Hematopoietic multipotent progenitor cell treated with erythropoietin and hydrocortisone succinate and interleukin-3 and kit ligand, for 8 days (in vitro differentiated cells): ENCODE measurements at places on chromosomes 2 and 18.

DNA sequence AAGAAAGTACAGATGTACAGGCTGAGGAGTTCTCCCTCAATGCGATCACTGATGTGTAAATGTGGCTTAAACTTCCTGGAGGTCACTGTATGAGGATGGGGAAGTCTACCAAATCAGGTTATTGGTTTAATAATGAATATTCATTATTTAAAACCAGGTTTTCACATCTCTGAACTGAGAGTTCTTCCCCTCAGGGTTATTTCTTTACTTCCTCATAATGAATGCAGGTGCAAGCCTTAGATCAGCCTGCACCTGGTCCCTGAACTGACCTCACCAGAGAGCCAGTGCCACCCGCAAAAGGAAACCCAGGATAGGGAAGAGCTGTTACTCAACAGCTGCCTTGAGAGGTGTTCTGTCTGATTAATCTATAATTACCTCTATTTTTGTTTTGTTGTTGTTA, 369.0 kb downstream of the EPHA4 start:
- DNase-seq, result no peak

- no peak for DNase-seq
These were observed 59.9 kb upstream of the LRPPRC start for GRCh38 chr2:44055664-44056063.

- DNase-seq, result no peak
These were observed 211.7 kb upstream of the LRATD1 start for GRCh38 chr2:14420851-14421250.

GRCh38 chr2:157334335-157334734, 8.7 kb upstream of the ERMN start:
- no peak for DNase-seq

DNA sequence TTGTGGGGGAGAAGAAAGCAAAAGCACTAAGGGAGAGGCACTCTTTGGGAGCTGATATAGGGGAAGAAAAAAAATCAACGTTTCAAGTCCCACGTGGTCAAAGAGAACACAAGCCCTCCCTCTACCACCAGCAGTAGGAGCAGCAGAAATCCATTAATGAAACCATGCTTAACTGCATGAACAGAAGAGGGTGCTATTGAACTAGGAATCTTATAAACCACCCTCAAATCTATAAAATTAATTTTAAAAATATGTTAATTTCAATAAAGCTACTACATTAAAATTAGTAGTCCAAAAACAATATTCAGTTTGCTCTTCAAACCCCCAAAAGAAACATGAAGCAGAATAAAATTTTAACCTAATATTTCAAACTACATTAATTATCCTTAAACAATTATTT, 147.8 kb downstream of the TMEM18 start:
- peak; percentile 50 for DNase-seq

GRCh38 chr18:37769826-37770225, 204.2 kb upstream of the CELF4 start:
- no peak for DNase-seq

DNA sequence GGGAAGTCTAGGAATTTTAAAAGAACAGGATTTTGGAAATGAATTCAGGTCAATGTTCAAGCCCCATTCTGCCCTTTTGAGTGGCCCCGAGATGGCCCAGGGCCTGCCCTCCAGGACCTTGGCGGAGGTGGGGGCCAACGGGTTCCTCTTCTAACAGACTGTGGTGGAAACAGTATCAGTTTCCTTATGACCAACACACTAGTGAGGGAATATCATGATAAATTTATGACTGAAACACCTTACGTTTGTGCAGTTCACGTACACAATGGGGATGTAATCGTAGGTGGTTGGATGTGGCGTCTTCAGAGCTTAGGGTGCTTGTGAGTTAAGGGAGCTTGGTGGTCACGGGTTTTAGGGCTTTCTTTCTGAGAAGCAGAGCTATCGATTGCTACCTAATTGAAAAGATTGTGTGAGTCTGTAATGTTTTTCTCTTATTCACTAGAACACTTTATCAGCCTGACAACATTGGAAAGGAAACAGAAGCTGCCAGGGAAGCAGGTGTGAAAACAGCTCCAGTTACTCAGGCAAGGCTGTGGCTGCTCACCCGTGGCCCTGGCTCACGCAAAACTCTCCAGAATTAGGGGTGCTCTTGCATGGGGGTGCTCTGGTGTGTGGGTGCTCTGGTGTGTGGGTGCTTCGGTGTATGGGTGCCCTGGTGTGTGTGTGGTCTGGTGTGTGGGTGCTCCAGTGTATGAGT, 165.3 kb downstream of the SNTG2 start:
- DNase-seq, result no peak

GRCh38 chr2:226352941-226353560, 446.6 kb downstream of the IRS1 start:
- DNase-seq, result no peak

GRCh38 chr18:22830511-22830910, 102.6 kb upstream of the RBBP8 start:
- DNase-seq, result no peak

DNA sequence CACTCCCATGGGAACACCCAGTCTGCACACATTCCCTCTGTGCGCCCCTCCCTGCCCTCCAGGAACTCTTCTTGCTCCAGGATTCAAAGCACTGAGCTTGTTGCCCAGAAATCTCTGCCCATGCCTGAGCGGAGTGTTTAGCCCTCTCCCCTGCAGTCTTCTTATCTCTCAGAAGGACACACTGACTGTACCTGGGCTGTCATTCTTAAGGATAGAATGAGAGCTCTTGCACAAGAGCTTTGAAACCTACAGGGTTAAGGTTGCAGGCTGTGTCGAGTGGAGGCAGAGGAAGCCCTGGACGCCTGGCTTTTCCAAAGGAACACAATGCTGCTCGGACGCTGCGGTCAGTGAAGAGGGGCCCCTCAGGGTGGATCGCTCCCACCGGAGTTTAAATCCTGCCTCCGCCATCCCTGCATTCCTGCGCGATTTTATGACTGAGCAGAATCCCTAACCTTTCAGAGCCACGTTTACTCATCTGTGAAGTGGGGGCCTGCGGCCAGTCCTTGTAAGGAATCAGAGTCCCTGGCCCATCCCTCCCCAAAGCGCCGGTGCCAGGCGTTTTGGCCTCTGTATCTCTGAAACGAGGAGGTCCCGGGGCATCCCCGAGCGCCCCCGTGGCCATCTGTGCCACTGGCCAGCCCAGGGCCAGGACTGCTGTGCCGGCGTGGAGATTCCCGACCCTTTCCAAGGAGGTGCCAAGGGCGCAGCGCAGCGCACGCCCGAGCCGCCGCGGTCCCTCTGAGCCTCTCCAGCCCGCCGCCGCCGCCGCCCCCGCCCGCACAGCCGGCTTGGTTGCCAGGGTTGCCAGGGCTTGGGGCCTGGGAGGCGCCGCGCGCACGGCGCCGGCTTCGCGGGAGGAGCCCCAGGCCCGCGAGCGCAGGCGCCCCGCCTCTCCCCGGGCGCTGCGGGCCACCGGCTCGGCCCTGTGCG, 58.9 kb downstream of the FAM168B start:
- DNase-seq, result no peak

GRCh38 chr18:69208545-69208944, 192.1 kb upstream of the DOK6 start:
- DNase-seq, result no peak

DNA sequence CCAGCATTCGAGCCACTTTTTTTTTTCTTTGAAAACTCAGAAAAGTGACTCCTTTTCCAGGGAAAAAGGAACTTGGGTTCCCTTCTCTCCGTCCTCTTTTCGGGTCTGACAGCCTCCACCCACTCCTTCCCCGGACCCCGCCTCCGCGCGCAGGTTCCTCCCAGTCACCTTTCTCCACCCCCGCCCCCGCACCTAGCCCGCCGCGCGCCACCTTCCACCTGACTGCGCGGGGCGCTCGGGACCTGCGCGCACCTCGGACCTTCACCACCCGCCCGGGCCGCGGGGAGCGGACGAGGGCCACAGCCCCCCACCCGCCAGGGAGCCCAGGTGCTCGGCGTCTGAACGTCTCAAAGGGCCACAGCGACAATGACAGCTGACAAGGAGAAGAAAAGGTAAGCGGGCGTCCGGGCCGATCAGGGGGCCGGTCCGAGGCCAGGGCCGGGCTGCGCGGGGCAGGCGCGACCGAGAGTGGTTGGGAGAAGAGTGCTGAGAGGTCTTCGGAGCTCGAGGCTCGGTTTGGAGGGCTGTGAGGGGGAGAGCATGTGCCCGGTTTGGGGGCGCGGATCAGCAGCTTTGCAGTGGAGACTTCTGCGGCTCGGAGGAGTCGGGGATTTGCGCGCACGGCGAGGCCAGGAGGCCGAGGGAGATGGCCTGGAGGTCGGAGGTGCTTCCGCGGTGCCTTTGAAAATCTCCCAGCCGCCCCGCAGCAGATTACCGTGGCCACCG, 502 bp downstream of the EPAS1 start:
- no peak for DNase-seq

DNA sequence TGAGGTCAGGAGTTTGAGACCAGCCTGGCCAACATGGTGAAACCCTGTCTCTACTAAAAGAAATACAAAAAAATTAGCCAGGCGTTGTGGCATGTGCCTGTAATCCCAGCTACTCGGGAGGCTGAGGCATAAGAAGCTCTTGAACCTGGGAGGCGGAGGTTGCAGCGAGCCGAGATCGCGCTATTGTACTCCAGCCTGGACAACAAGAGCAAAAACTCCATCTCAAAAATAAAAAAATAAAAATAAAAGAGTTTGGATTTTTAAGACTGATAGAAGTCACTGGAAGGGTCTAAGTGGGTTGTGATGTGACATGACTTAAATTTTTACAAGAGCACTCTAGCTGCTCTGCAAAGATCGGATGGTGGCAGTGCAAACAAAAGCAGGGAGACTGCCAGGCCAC, 15.9 kb downstream of the KCNK3 start:
- DNase-seq, result no peak

DNA sequence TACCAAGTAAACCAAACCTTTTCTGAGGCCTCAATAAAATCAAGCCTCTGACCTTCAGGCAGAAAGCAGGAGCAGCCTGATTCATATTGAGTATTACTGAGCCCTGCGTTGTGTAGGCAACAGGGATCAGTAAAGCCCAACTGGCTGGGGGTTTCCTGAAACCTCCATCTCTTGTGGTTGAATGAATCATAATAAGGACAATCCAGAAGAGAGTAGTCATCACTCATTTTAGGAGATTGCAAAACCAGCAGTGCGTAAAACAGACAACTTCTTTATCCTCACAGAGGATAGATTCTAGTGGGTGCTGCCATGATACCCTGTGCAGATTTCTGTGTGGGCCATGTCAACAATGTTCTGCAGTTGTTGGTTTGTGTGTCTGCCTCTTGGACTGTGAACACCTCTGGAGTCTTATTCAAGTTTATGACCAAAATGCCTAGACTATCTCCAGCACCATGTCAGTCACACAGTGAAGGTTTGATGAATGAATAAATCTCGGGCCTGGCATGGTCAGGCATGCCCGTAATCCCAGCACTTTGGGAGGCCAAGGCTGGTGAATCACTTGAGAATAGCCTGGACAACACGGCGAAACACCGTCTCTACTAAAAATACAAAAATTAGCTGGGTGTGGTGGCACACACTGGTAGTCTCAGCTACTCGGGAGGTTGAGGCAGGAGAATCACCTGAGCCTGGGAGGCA, 51.8 kb upstream of the RAB27B start:
- DNase-seq, result no peak

DNA sequence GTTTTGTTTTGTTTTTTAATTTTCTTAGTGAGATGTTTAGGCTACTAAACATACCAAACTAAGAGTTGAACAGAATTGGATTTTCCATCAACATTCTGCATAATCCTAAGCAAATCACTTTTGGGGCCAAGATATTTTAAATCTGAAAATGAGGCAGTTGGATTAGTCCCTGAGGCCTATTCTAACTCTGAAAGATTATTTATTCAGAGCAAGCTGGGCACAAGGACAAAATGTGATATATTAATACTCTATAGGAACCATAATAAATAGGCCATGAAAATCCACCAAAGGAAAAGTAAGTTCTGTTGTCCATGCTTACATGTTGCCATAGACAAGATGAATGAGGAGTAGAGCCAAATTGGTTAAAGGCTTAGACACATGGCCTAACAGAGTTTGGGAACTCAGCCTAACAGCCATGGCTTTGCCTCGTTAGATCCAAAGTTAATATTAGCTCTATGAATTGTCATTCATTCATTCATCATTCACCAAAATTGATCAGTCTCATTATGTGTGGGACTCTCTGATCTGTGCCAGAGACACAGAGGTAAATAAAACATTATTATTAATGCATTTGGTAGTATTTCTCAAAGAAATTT, 183.5 kb downstream of the SCG2 start:
- DNase-seq, result no peak

GRCh38 chr2:238924032-238924431, 76.1 kb downstream of the TWIST2 start:
- DNase-seq, result no peak

DNA sequence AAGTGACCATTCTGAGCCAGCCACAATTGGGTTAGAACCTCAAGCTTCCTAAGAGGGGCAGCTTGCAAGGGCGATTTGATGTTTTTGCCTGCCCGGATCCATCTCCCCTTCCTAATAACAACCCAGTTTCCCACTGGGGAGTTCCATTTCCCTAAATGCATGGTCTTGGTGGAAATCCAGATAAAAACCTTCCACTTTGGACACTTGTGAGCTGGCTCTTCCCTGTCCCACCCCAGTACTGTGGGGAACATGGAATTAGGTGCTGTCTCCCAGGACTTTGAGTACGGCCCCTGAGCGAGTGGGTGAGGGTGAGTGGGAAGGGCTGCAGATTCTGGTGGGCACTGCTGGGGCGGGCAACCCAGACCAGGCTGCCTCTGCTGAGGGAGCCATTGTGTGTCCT, 122.3 kb downstream of the DDX1 start:
- no peak for DNase-seq

DNA sequence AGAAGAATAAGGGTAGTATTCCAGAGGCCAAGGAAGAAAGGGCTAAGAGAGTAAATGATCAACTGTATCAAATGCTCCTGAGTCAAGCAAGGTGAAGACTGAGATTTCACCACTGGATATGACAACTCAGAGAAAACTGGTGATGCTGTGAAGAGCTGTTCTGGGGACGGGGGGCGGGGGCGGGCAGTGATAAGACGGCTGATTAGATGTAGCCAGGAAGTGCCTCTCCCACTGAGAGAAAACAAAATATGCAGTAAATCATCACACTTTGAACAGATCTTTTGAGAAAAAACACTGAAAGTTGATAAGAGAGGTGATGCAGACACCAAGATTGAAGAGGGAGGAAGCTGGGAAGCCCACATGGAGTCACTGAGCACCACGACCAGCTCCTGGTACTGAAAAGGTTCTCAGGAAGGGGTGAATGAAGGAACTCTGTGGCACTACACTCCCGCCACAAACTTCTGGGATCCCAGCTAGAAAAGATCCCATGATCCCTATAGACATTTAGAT, 75.8 kb downstream of the MYO3B start:
- DNase-seq, result no peak

- no peak for DNase-seq
These were observed 254.8 kb downstream of the TGIF1 start for GRCh38 chr18:3704556-3705344.

GRCh38 chr2:233803292-233803911, 25.3 kb downstream of the MROH2A start:
- DNase-seq, result no peak

GRCh38 chr18:23872701-23873550, 141.6 kb upstream of the TTC39C start:
- DNase-seq, result no peak

DNA sequence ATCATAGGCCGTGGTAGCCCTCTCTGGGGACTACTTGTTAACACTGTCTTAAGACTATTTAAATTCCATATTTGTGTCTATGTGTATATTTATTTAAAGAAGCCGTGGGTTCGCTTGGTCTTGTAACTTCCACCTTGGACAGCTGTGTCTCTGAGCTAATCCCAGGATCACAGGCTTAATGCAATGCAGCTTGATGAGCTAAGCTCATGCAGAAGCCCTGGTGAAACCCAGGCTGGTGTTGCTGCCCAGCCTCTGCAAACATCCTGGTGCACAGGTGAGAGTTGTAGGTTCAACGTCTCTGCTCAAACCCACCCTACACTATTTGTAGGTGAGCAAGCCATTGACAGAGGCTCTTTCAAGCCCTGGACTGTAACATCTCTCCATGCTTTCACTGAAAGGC, 211.8 kb downstream of the FAM210A start:
- DNase-seq, result no peak
